ENCODE measurements at places on chromosomes 4 and X. TPM values are rescaled to one million over a fixed set of nuclear protein-coding genes. Genes with fewer than 3 reads are reported as not detected.

Gene MAGEA10
- not detected for total RNA-seq

Gene DCX
- not detected for total RNA-seq

Gene IL2
- not detected for total RNA-seq

Gene HTT
- total RNA-seq: 52.2 TPM

Gene APELA
- not detected for total RNA-seq

Gene SPATA4
- total RNA-seq: not detected

Gene PDZD11
- 26.6 TPM for total RNA-seq

Gene RAB40AL
- not detected for total RNA-seq

Gene ITGB1BP2
- 2.1 TPM for total RNA-seq

Gene FGFR3
- total RNA-seq: 175 TPM

Gene PCDH10
- total RNA-seq: not detected

Gene ABLIM2
- 15.6 TPM for total RNA-seq

Gene AWAT2
- not detected for total RNA-seq

Gene ADH1A
- not detected for total RNA-seq

Gene MAGEA2
- total RNA-seq: not detected

Gene GPRASP2
- 3.4 TPM for total RNA-seq

Gene HHIP
- not detected for total RNA-seq

Gene TCEAL2
- total RNA-seq: not detected

Gene TGIF2LX
- not detected for total RNA-seq

Gene TAF1
- total RNA-seq: 54.2 TPM

Gene NDP
- total RNA-seq: not detected

Gene PLAC1
- total RNA-seq: not detected

Gene NPY5R
- under 0.01 TPM for total RNA-seq
